ENCODE measurements at places on chromosomes 3 and 15.

GRCh38 chr3:136904746-136905145 is 42.7 kb downstream of the NCK1 start:
- no peak for DNase-seq

GRCh38 chr3:133991209-133991608 is 38.5 kb downstream of the SLCO2A1 start:
- no peak for DNase-seq

DNA sequence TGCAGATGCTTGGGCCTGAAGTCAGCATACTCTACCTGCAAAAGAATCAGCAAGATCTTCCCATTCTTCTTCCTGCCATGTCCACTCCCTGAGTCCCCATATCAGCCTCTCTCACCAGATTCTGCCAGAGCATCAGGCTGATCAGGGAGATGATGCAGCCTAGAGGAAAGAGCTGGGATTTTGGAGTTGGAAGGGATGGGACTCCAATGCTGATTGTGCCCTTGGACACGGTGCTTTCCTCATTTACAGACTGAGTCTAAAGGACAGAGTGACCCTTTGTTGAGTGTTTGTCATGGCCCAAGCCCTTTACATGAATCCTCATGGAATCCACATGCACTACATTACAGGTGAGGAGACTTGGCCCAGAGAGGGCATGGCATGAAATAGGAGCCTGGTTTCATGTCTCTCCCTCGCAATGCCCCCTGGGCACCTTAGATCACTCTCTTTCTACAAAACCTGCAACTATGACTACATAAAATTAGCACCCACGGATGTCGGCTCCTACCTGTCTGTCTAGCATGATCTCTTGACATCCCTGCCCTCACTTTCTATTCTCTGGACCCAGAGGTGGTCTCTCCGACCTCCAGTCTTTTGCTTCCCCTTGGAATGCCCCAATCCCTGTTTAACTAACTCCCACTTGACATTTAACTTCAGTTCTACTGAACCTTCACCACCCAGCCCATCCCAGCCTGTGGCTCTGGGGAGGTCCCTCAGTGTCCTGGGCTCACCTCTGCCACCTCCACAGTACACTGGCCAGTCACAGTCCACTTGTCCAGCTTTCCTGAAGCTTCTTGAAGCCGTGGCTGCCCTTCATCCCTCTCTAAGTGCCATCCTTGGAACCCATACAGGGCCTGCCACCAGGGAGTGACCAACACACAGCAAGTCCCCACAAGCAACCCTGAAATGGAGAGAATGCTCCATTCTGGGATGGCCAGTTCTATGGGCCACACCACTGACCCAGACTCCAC is 173.5 kb downstream of the ABHD5 start:
- DNase-seq: no peak

GRCh38 chr3:194936659-194937058 is 251.0 kb downstream of the FAM43A start:
- DNase-seq: no peak

GRCh38 chr15:34759347-34759746 is 4.5 kb upstream of the GJD2 start:
- DNase-seq: no peak

GRCh38 chr15:72851586-72851985 is 68.0 kb upstream of the ADPGK start:
- no peak for DNase-seq

DNA sequence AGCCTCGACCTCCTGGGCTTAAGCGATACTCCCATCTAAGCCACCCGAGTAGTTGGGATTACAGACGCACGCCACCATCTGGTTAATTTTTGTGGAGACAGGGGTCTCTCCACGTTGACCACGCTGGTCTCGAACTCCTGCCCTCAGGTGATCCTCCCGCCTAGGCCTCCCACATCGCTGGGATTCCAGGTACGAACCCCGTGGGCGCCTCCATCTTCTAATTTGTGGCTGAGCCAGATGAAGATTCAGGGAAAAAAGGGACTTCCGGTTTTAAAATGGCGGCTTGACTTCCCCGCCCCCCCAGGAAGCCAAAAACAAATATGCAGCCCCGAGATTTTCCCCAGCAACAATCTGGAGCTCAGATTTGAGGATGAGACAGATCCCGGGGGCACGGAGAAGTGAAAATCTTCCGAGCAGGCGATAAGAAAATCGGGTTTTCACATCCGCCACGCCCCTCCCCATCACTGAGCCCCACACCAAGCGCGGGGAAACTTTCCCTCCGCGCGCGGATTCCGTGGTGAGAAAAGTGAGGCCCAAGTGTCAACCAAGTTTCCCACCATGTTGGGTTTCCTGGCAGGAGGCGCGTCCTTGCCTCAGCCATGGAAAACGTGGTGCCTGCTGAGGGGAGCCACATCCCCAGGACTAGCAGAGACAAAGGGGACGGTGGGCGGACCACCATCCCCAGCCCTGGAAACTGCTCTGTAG is 15.4 kb downstream of the CHST14 start:
- DNase-seq: no peak

GRCh38 chr3:58666683-58667082 is at the start of gene FAM3D:
Gene FAM3D (minus strand): TSS chr3:58666774. CDS start chr3:58655563, 11,211 bp downstream.
- no peak for DNase-seq

DNA sequence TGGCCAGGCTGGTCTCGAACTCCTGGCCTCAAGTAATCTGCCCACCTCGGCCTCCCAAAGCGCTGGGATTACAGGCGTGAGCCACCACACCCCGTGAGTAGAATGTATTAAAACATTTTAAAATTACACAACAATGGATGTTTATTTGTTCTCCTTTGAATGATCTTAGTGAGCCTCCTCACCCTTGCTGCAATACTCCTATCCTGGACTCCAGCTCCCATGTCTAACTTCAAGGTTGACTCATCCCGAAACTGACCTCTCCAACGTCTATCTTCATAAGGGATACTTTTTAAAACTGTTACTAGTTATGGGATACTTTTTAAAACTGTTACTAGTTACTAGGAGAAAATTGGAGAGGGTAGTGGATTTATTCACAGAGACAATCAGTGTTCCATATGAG is 17.8 kb upstream of the RHCG start:
- no peak for DNase-seq

GRCh38 chr15:66956672-66957430 is 108.6 kb upstream of the SMAD3 start:
- DNase-seq: no peak

DNA sequence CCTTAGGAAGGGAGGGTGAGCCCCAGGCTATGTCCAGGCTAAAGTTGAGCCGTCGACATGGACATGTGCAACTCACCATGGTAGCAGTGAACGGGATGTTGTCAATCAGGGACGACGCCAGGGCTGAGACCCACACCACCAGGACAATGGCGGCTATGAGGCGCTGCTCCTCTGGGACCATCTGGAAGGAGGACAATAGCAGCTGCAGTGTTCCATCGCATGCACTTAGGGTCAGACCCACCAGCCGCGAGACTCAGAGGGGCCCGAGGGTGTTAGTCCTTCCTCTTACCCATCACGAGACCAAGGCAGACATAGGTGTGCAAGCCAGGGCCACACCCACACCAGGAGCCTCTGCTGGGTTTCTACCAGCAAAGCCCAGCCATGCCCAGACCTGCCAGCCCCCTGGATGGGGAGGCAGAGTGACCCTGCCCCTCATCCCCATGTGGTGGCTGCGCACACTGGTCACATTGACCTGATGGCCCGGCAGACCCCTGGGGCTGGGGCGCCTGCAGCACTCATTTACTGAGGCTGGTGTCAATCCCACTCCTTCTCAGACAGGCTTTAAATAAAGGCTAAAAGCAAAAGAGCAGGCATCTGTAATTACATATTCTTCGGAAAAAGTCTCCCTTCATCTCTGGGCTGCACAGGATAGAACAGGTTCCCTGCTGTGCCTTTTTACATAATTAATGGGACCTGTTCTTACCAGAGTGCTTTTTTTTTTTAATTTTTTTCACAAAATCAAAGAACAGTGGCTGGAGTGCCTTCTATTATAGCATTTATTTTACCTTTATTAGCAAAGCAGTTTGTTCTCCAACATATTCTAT is 227.8 kb downstream of the OCA2 start:
- no peak for DNase-seq

GRCh38 chr3:33099109-33099645 is 2.2 kb upstream of the GLB1 start:
- DNase-seq: no peak

- no peak for DNase-seq
Measured at GRCh38 chr15:93664213-93664956, 567.0 kb upstream of the MCTP2 start.

DNA sequence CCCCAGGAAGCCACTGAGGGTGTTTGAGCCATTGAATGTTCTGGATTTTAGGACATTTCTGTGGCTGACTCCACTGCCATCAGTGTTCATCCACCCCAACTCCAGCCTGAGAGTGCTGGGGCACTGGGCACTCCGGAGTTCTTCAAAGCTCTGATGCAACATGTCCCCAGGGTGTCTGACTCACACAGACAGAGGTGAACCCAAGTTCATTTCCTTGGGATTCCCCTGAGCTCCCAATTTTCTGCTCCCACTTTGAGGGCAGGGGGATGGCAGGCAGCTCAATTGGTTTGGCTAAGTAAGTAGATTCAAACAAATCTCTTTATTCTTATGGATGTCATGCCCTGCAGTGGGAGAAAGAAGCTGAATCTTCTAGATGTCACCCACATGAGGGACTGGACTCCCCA is 2.2 kb downstream of the STRA6 start:
- no peak for DNase-seq

DNA sequence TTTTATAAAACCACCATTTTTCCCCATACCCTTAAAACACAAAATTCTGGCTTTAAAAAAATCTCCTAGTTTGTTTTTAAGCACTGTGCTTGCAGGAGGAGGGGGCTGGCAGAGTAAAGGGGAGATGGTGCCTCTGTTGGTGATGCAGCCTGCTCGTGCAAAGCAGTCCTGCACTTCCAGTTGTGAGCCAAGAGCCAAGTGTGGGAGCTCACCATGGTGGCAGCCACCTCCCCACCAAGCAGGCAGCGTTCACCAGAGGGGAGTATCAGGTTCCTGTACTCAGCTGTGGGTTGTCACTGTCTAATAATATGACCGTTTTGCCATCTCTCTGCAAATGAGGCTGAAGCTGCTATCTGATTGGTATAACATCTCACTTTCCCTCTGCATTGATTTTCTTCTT is 164.8 kb downstream of the SYNPR start:
- DNase-seq: no peak

DNA sequence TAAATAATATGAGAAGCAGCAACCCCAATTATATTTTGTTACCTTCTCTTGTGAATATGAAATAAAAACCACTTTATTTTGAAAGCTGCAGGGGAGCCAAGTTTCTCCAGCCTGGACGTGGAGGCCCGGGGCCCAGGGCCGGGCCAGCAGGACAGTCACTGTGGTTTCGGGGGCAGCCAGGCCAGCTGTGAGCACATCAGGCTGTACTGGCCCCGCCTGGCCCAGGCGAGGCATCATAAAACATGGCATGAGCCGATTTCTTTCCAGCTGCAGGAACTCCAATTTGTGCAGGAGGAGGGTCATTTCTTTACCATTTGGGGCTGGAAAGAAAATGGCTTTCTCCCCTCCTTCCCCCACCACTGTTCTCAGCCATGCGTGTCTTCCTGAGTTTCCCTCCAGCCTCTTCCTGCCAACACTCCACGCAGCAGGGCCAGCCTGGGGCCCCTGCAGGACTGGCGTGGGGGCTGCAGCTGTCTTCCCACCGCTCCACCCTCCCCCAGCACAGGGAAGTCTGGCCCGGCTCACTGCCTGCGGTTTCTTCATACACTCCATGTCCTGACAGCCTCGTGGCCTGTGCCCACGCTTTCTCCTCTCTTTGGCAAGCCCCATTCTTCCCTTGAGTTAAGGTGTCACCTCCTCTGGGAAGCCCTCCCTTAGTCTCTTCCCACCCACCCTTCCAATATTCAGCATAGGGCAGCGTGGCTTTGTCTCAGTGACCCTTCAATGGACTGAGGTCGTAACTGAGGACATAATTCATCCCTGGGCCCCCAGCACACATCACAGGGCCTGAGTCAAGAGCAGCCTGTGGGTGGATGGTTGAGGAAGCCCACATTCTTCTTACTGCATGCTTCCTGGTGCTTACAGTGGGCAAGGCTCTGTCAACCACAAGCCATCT is 135.8 kb downstream of the CHSY1 start:
- no peak for DNase-seq

GRCh38 chr3:110846971-110847370 is 224.6 kb upstream of the NECTIN3 start:
- DNase-seq: no peak

- no peak for DNase-seq
Measured at GRCh38 chr15:58313810-58314592, 117.8 kb upstream of the LIPC start.

GRCh38 chr3:32821686-32822296 is 4.0 kb downstream of the TRIM71 start:
- no peak for DNase-seq

DNA sequence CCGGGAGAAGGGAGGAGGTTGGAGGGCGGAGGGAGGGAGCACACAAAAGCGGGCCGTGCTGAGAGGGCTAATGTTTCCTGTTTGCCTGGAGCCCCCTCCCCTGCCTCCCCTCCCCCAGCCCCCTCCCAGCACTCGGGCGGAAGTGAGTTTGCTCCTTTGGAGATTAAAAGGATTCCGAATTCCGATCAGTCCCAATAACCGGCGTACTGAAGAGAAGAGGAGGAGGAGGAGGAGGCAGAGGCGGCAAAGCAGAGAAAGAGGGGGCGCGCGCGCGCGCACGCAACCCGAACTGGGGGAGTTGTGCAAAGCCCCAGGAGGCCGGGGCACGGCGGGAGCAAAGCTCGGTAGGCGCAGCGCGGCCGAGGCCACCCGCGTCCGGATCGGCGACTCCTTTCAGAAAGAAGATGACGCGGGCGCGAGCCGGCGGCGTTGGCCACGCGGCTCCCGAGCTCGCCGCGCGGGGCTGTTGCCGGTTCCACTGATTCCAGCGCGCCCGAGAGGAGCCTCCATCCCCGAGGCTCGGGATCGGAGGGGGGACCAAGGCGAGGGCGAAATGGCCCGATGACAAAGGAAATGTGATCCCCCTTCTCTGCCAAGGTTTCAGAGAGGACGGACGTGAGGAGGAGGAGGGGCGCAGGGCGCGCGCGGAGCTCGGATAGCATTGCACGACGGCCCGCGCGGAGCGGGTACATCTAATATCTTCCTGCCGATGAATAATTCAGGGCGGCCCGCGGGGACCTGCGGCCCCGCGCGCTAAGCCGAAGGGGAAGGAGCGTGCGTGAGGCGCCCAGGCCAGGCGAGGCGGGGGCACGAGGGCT is 1.1 kb upstream of the TRIM71 start:
- no peak for DNase-seq

- no peak for DNase-seq
Measured at GRCh38 chr3:34929036-34929435, 710.3 kb upstream of the ARPP21 start.

- no peak for DNase-seq
Measured at GRCh38 chr15:98776607-98777281, 128.4 kb downstream of the IGF1R start.

DNA sequence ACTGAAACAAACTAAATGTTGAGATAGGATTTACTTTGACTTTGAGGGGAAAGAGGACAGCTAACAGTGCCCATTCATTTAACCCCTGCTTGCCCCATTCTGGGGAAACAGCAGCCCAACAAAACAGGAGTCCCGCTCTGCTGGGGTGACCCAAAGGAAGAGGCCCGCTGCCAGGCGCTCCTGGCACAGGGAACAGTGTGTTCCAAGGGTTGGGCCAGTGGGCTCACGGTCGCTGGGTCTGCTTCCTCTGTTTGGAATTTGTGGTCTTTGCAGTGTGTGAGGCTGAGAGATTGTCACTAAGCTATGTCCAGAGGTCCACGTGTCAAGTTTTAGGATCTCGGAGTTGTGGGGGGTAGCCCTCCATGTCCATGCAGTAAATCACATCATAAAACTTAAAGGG is 250.4 kb upstream of the C2CD4B start:
- no peak for DNase-seq

Data from NCI-H510A (cell line).